Activated T-cell treated with anti-CD3 and anti-CD28 coated beads, Interleukin-2, amount 50 U/mL, for 1 hour (primary cell): ENCODE measurements at places on chromosomes 4 and X.

DNA sequence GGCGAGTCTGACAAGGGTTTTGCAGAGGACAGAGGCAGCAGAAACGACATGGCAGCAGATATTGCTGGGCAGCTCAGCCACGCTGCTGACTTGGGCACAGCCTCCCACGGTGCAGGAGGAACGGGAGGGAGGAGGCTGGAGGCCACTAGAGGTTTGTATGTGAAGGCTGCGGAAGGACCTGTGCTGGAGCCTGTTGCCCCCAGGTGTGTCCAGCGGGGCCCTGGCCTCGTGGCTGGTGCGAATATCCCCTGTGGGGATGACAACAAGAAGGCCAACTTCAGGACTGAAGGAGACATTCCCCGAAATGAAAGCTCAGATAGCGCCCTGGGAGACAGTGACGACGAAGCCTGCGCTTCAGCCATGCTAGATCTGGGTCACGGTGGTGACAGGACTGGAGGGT lies 100.2 kb downstream of the FNIP2 start:
- no peak for DNase-seq

DNA sequence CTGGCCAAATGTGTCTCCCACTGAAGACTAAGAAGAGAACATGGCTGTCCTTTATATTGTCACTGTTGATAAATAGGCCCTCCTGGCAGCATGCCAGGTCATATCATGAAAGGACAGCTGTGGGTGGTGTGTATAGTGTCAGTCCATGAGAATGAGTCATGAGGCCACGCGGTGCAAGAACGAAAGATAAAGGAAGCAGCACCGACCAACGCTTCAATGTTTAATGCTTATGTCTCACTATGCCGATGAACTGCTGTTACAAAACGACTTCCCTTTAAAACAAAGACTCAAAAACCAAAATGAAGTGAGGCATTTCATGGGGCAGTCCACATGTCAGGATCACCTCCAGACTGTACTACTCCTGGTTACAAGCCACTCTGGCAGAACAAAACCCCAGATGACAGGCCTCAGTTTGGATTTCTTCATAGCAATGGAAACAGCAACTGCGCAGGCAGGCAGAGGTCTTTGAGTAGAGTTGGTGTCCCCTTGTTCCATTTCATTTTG lies 5.2 kb upstream of the TCEANC start:
- DNase-seq = peak; percentile 22

GRCh38 chr4:134139188-134139587 lies 62.4 kb downstream of the PABPC4L start:
- DNase-seq = no peak

DNA sequence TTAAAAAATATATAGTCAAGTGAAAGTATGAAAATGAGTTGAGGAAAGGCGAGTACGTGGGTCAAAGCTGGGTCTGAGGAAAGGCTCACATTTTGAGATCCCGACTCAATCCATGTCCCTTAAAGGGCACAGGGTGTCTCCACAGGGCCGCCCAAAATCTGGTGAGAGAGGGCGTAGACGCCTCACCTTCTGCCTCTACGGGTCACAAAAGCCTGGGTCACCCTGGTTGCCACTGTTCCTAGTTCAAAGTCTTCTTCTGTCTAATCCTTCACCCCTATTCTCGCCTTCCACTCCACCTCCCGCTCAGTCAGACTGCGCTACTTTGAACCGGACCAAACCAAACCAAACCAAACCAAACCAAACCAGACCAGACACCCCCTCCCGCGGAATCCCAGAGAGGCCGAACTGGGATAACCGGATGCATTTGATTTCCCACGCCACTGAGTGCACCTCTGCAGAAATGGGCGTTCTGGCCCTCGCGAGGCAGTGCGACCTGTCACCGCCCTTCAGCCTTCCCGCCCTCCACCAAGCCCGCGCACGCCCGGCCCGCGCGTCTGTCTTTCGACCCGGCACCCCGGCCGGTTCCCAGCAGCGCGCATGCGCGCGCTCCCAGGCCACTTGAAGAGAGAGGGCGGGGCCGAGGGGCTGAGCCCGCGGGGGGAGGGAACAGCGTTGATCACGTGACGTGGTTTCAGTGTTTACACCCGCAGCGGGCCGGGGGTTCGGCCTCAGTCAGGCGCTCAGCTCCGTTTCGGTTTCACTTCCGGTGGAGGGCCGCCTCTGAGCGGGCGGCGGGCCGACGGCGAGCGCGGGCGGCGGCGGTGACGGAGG lies at the start of gene FMR1:
FMR1 (plus strand) TSS at position 728 of the 831 bp plus-strand sequence. CDS start 261 bp downstream, outside the sequence.
- peak; percentile 92 for DNase-seq

- no peak for DNase-seq
Measured at GRCh38 chr4:70940134-70940533, 38.0 kb downstream of the MOB1B start.

DNA sequence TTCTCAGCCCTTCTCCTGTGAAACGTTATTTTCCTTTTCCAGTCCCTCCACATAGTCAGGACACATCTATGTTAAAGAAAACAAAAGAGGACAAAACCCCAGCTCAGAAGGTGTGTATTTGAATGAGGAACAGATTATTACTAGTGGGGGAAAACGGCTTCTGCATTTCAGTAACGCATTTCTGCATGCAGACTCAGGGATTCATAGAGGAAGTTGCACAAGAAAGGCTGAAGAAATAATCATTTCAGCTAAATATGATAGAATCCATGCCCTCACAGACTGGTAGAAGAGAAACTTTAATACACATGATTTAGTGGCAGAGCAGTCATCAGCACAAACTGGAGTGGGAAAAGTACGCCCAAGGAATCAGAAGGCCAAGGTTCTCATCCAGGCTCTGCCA lies 270.8 kb upstream of the FGF13 start:
- DNase-seq = no peak

DNA sequence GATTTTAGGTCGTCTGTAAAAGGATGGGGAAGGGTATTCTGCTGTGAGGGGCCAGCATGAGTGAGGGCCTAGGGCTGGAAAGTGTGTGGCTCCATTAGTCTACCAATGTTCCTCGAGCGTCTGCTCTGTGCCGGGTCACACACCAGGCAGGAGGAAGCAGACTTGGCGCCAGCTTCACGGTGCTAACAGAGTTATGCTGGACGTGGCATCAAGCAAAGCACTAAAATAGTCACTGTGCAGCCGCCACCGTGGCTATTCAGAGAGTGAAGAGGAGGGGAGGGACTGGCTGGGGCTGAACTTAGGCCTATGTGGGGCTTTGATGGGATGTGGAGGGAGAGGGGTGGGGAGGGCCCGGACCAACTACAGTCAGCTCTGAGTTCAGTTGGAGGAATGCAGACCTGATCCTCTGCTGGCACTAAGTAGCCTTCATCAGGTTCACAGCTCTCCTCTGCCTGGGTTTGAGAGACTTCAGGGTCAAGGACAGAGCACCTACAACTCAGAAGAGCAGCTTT lies 83.9 kb upstream of the MSX1 start:
- DNase-seq = no peak

DNA sequence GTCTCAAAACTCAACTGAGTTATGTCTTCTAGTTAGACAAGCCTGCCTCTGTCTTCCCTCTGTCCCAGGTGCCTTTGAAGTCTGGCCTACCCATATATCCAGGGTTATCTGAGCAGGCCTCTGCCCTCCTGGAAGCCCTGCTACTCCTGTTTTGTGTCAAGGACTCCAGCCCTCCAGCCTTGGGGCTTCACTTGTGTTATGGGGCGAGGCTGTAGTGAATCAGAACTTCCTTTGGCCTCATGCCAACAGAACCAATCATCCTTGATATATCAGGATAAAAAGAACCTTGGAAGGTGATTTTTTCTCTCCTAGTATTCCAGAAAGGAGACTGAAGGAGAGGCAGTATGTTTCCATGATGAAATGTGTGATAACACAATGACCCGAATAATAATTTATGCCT lies 8.9 kb upstream of the ADGRG4 start:
- no peak for DNase-seq

- DNase-seq = no peak
Measured at GRCh38 chr4:176778491-176778890, 14.2 kb downstream of the VEGFC start.
